ENCODE measurements at places on chromosomes 6 and 20. TPM values are rescaled to one million over a fixed set of nuclear protein-coding genes. Genes with fewer than 3 reads are reported as not detected.

The MEP1A gene
- not detected for total RNA-seq

The CCN6 gene
- 0.63 TPM for total RNA-seq

The ASIP gene
- not detected for total RNA-seq

The ANKRD66 gene
- 0.63 TPM for total RNA-seq

The SLCO4A1 gene
- total RNA-seq: 3.5 TPM

The HCK gene
- 46.0 TPM for total RNA-seq

The PLCB1 gene
- total RNA-seq: 84.6 TPM

The PRL gene
- total RNA-seq: not detected

The PI16 gene
- total RNA-seq: not detected

The PPP1R16B gene
- total RNA-seq: 0.14 TPM

The MDFI gene
- total RNA-seq: 16.6 TPM

The SLC16A10 gene
- total RNA-seq: 0.20 TPM

The PLAGL2 gene
- total RNA-seq: 7.6 TPM

The GPRC6A gene
- not detected for total RNA-seq

The CEBPB gene
- total RNA-seq: 10.8 TPM

The CRYBG1 gene
- total RNA-seq: 0.49 TPM

The MAD2L1BP gene
- 35.0 TPM for total RNA-seq

The PEX3 gene
- total RNA-seq: 33.5 TPM
